ENCODE measurements at places on chromosomes 12 and 14. TPM values are rescaled to one million over a fixed set of nuclear protein-coding genes. Genes with fewer than 3 reads are reported as not detected.

The PRB4 gene
- not detected for polyA plus RNA-seq

The PTPRO gene
- polyA plus RNA-seq = 21.8 TPM

The SLC41A2 gene
- polyA plus RNA-seq = 0.95 TPM

The ANO2 gene
- polyA plus RNA-seq = not detected

The INSM2 gene
- polyA plus RNA-seq = not detected

The VPS37B gene
- polyA plus RNA-seq = 47.6 TPM

The FLRT2 gene
- not detected for polyA plus RNA-seq

The CHGA gene
- not detected for polyA plus RNA-seq

The TAS2R20 gene
- not detected for polyA plus RNA-seq

- no peak for DNase-seq
These were observed 11.2 kb downstream of the POLE start for GRCh38 chr12:132675757-132676432.

DNA sequence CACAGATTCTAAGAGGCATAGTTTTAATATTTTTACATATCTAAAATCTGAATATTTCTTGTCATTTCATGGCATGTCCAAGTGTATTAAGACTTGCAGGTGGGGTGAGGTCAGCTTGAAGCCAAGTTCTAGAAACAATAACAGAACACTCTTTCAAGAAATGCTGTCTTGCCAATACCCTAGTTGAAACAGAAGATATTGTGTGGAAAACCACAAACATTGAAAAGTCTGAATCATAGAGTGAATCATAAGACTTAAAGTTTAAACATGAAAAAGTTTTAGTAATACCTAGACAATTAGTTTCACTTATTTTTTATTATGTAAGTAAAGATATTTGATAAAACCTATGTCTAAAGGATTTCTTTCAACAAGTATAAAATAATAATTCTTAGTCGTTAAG, 191.5 kb upstream of the CAND1 start:
- DNase-seq = no peak

DNA sequence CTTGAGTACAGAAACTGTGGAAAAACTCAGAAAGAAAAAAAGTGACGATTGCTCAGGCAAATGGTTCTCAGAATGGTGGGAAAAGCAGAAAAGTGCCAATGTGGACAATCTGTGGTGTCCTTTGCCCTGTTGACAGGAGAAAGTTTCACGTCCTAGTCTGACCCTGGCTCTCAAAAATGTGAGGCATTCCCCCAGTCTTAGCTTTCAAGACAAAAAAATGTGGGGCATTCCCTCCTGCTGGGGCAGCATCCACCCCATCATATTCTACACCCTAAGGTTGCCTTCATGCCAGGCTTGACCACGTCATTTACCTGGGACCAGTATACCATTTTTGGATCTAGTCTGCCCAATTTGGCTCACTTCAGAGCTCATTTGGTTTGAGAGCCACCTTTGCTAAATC, 20.7 kb upstream of the ANAPC7 start:
- no peak for DNase-seq

GRCh38 chr14:52078095-52078531, 9.3 kb upstream of the NID2 start:
- no peak for DNase-seq

DNA sequence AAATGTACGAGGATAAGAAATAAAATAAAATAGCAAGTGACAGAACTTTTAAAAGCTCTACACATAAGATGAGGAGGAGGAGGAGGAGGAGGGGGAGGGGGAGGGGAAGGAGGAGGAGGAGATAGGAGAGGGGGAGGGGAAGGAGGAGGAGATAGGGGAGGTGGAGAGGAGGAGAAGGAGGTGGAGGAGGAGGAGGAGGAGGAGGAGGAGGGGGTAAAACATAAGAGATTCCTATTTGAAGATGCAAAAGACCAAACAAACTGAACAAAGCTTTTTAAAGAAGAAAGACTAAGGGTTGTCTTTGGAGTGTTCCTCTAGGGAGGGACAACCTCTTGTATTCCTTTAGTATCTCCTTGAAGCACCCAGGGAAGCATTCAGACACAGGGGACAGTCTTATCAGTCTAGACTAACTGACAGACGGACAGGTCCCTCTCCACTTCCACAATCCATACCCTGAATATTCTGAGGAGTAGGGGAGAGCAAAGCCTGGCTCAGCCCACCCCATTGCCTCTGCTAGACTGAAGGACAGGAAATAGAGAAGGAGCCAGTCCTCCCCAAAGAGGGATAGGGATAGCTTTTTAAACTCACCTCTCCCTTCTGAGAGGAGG, 12.9 kb downstream of the TC2N start:
- no peak for DNase-seq

- DNase-seq = no peak
These were observed 3.2 kb upstream of the MEG3 start for GRCh38 chr14:100822532-100823296.

- DNase-seq = no peak
These were observed 7.6 kb downstream of the KCTD10 start for GRCh38 chr12:109469517-109469916.

DNA sequence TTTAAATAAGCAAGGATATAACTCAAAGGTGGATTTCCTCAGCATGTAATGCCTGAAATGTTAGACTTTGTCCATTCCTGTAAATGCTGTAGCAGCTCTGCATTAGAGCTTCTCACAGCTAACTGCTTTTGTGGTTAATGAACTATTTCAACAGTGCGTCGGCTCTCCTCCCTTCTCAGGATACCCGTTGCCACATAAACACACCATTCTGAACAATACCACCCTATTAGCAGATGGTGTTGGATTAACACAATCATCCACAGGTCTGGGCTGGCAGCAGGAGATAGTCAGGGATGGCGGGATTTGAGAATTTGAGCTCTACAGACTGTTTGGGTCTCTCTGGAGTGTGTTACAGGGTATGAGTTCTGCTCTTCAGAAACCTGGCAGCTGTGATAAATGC, 33.5 kb upstream of the C12orf42 start:
- no peak for DNase-seq

DNA sequence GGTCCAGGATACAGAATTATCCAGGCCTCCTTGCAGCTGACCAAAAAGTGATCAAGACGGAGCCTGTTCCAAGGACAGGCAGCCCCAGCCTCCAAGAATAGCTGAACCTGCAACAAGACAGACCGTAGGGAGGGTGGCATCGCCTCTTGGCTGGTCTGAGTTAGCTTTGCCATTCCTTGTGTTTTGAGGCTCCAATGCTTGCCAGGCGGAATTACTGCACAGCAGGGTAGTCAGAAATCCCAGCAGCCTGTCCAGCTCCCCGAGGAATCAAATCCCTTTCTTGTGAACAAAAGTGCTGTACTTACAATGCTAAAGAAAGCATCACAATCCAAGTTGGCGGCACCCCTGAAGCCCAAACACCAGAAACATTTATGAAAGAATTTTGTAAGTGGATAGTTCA, 246.9 kb downstream of the TMEM132C start:
- DNase-seq = no peak

GRCh38 chr14:20469890-20470602, 840 bp downstream of the PNP start:
- peak; percentile 40 for DNase-seq

DNA sequence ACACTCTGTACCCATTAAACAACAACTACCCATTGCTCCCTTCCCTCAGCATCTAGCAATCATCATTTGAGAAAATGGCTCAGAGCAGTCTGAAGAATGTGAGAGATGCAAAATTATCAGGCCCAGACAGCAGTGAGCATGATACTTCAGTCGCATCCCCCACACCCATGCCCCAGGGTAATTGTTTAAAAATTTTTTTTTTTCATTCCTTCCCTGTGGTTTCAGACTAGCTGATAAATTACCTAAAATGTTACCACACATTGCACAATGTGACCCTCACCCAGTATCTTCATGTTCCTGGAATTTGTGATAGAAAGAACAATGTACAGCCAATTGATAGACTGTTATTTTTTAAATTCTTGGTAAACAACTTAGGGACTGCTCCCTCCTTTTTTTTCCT, 11.3 kb upstream of the USP15 start:
- no peak for DNase-seq
